ENCODE measurements at places on chromosomes 13 and 19.
A peak's percentile ranks its signal among the peaks of the same experiment; 100 is the strongest.

DNA sequence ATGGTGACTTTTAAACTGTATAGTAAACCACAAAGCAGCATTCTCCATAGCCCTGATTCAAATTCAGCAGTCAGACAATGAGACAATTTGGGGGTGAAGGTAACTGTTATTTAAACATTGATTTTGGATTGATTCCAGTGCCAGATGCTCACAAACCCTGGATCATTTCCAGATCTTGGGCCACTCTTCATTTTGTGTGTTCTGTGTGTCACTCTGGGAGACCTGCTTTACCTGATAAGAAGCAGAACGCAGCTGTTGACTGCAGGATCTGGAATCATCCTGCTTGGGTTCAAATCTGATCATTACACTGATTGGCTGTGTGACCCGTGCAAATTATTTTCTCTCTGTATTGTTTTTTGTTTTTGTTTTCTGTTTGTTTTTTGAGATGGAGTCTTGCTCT, 4.0 kb upstream of the PCDH8 start:
- DNase-seq = no peak

- no peak for DNase-seq
Observed at GRCh38 chr13:35723821-35724220, 247.3 kb upstream of the MAB21L1 start.

DNA sequence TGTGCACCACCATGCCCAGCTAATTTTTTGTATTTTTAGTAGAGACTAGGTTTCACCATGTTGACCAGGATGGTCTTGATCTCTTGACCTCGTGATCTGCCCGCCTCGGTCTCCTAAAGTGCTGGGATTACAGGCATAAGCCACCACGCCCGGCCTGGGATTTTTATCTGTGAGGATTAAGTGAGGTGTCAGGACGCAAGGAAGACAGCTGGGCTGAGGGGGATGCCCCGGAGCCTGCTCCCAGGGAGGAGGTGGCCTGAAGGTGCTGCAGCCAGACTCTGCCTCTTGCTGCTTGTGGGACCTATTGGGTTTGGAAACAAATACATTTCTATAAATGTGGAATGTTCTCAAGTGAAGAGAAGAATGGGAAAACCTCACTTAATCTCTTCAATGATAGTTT, 131.6 kb downstream of the OLFM4 start:
- no peak for DNase-seq

DNA sequence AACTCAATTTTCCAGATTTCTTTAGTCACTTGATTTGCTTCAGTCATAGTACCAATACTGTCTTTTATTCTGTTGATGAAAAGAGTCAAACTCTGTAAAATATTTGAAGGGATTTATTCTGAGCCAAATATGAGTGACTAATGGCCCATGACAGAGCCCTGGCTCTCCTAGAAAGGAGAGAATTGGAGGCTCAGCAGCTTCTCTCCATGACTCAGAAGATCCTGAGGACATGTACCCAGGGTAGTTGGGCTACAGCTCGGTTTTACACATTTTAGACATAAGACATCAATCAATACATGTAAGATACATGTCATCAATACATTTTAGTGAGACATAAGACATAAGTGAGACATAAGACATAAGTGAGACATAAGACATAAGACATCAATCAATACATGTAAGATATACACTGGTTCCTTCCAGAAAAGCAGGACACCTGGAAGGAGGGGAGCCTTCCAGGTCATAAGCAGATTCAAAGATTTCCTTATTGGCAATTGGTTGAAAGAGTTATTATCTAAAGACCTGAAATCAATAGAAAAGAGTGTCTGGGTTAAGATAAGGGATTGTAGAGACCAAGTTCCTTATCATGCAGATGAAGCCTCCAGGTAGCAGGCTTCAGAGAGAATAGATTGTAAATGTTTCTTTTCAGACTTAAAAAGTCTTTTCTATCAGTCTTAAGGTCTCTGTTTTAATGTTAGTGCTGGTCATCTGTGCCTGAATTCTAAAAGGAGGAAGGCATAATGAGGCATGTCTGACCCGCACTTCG, 179.8 kb upstream of the RFC3 start:
- DNase-seq = no peak

GRCh38 chr13:45961468-45961867, 91.1 kb downstream of the ZC3H13 start:
- DNase-seq = no peak

- peak; percentile 29 for DNase-seq
Observed at GRCh38 chr13:95239283-95239682, 62.0 kb downstream of the ABCC4 start.

DNA sequence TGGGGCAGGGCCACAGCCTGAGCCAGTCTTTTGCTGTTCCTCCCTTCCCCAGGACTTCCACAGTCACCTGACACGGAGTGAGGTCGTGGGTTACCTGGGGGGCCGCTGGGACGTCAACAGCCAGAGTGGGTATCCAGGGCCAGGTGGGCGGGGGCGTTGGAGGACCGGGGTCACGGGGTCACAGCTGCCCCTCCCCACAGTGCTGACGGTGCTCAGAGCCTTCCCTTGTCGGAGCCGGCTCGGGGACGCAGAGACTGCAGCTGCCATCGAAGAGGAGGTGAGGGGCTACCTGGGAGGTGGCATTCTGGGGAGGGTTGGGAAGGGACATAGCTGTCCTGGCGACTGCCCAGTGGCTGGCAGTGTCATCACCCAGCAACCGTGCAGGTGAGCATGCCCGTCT, 11.5 kb downstream of the MPND start:
- DNase-seq = no peak

GRCh38 chr13:51518827-51519226, 65.4 kb upstream of the WDFY2 start:
- DNase-seq = peak; percentile 80

- DNase-seq = no peak
Observed at GRCh38 chr19:16571822-16572331, 338 bp downstream of the SLC35E1 start.
